ENCODE measurements at places on chromosomes 13 and 19.
A peak's percentile ranks its signal among the peaks of the same experiment; 100 is the strongest.

DNA sequence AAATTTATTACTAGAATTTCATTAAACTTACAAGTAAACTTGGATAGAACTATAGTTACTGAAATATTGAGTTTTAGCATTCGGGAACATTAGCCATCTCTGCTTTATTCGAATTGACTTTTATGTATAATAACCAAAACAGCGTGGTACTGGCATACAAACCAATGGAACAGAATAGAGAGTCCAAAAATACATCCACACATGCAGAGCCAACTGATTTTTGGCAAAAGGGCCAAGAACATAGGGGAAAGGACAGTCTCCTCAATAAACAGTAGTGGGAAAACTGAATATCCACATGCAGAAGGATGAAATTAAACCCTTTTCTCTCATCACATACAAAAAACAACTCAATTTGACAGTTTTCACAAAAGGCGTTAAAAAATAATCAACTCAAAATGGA is 84.3 kb downstream of the EPSTI1 start:
- DNase-seq, result no peak

GRCh38 chr19:35991731-35992450 is 3.1 kb upstream of the SDHAF1 start:
- DNase-seq, result peak; percentile 79

- no peak for DNase-seq
Measured at GRCh38 chr13:93714171-93714570, 487.6 kb downstream of the GPC6 start.

- DNase-seq, result peak; percentile 75
Measured at GRCh38 chr19:7515645-7516151, at the start of gene ZNF358. Gene ZNF358 (plus strand): TSS chr19:7516103. CDS start chr19:7519243, 3,140 bp downstream.

GRCh38 chr13:37479916-37480315 is 118.7 kb downstream of the POSTN start:
- no peak for DNase-seq
